ENCODE measurements at places on chromosomes 1 and 21.

- DNase-seq: no peak
Observed at GRCh38 chr1:171155484-171155883, 29.6 kb upstream of the FMO2 start.

DNA sequence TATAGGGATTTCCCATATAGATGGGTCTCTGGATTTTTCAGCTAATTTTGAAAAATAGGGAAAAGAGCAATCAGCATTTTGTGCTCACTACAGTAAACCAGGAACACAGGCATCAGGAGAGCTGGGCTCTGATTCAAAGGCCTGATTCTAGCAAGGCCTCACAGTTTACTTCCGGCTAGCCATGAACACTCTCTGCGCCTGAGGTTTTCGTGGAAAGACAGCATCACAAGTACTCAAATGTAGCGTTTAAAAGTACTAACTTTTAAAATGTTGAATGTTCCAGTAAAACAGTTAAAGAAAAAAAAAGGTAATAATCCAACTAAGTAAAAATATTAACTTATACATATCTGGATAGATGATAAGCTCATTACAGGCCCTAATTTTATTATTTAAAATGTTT, 120.6 kb downstream of the SLC45A1 start:
- no peak for DNase-seq

GRCh38 chr1:110056776-110057175, 13.7 kb downstream of the ALX3 start:
- DNase-seq: no peak

DNA sequence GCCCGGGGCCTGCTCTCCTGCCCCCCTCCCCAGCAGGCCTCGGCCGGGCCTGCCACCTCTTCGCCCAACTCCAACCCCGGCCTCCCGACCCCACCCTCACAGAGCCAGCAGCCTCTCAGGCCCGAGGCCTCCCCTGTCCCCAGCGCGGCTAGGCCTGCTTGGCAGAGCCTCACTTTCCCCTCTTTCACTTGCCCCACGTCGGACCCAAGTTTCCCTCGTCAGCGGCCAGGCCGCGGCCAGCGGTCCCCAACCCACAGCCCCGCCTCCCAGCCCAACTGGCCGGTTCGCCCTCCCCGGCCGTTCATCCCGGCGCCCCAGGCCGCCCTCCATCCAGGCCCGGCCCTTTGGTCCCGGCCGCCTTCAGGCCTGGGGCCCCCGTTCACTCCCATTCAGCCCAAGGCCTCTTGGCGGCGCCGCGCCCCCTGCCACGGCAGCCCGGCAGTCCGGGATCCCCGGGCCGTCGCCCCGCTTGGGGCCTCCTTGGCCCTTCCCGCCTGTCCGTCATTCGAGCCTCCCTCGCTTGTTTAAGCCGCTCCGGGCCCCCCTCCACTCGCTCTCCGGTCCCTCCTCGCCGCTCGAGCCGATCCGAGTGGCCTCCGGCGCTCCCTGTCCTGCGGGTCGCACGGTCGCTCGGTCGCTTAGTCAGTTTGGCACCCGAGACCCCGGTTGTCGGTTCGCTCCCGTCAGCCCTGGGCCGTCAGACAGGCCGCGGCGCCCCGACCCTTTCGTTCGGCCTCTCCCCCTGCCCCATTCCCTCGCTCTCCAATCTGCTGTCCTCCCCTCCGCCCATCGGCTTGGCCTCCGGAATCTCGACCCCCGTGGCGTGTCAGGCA, 1.4 kb downstream of the LRRC41 start:
- DNase-seq: peak; percentile 31

DNA sequence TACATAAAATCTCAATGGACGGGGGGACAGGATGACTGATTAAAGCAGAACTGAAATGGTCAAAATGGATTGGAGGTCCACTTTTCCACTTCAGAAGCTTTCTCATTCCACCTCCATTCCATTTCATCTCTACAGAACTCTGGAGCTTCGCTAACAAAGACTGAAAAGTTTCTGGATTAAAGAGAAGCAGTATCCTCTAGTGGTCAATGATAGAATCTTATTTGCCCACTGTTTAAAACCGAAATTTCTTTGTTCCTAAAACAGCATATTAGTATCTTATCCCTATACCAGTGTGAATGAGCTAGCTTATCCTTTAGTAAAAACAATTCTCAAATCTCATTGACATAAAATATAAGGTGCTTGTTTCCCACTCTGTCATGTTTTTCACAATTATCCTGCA, 890.6 kb downstream of the KCNT2 start:
- no peak for DNase-seq

DNA sequence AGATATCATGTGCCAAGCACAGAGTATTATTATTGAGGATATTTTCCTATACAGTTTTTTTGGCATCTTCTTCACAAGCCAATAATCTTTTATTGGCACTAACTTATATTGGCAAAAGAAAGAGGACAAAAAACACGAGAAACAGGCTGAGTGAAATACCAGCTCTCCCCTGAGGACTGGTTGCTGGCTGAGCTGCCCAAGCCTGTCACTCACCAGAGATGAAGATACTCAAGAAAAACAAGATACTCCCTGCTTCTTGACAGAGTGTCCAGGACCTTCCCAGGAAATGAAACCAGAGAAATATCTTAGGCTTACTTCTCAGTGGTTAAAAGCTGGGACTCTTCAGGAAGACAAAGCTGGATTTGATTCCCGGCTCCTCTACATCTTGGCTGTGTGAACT, 35.9 kb upstream of the ATP1B1 start:
- no peak for DNase-seq

GRCh38 chr1:67729872-67730271, 44.9 kb downstream of the GADD45A start:
- no peak for DNase-seq

GRCh38 chr1:107787299-107787698, 177.7 kb downstream of the VAV3 start:
- DNase-seq: no peak

DNA sequence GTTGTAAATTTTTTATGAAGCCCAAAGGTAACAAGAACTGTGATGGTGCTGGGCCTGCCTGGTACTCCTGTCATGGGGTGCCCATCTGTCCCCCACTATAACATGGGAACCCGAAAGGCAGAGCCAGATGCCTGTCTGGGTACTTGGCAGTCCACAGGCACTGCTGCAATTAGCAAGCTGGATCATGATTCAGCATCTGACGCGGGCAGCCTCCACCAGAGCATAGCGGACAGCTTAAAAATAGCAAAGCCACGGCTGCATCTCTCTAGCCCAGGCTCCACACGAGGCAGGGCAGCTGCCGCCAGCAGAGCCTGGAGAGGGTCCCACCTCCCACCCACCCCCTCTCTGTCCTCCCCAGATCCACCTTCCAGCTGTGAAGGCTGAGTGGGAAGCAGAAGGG, 22.9 kb downstream of the SUSD4 start:
- DNase-seq: no peak

GRCh38 chr1:151827853-151828252, 3.7 kb downstream of the RORC start:
- no peak for DNase-seq

Data from activated CD4-positive, CD25-positive, alpha-beta regulatory T cell (primary cell).